Amniotic epithelial cell (primary cell): ENCODE measurements at places on chromosomes 2 and 18.

GRCh38 chr18:74524097-74524496, 10.2 kb upstream of the CNDP1 start:
- DNase-seq = peak; percentile 21

DNA sequence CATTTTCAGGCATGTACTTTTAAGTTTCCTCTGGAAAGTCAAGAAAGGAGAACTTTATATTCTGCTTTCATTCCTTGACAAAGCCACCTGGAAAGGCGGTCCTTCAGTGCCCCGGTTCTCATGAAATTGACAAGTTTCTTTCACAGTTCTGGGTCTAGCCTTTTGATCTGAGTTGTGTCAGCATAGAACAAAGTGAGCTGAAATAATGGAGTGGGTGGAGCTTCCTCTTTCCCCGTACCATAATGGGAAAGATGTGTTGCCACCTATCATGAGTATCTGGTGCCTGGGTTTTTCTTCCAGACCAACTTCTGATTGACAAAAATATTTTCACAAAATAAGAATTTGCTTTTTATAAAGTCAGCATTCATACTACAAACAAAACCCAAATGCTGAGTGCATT, 49.3 kb downstream of the PTRHD1 start:
- no peak for DNase-seq

DNA sequence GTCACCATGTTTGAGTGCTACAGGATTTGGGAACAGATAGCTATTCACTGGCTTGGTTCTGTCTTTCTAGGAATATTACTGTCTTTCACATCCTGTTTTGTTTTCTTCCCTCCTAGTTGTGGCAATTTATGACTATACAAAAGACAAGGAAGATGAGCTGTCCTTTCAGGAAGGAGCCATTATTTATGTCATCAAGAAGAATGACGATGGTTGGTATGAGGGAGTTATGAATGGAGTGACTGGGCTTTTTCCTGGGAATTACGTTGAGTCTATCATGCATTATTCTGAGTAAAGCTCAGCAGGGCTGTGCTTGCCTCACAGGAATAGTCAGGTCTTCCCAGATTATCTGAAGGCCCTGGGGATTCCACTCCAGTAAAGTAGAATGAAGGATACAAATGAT, 98.9 kb downstream of the ABI2 start:
- DNase-seq = peak; percentile 84

DNA sequence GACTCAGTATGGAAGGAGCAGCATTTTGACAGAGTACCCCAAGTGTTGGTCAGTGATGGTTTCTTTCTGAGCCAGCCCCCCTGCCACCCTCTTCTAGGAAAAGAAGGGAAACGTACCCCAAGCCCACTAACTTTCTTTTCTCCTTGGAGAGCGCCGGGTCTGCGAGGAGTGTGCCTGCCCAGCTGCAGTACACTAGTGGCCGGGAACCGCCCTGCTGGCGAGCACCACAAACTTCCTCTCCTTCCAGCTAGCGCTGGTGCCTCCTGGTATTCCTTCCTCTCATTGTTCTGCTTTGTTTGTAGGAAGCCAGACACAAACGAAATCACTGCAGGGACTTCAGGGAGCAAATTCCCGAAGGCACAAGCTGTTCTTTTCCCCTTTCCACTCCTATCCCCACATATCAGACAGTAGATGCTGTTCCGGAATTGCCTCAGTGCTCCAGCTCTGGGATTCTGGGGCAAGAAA, 1.8 kb downstream of the CCDC85A start:
- peak; percentile 41 for DNase-seq

- no peak for DNase-seq
Observed at GRCh38 chr2:19883971-19884720, 17.6 kb downstream of the TTC32 start.

- DNase-seq = peak; percentile 35
Observed at GRCh38 chr2:46134531-46135227, 162.5 kb upstream of the EPAS1 start.

DNA sequence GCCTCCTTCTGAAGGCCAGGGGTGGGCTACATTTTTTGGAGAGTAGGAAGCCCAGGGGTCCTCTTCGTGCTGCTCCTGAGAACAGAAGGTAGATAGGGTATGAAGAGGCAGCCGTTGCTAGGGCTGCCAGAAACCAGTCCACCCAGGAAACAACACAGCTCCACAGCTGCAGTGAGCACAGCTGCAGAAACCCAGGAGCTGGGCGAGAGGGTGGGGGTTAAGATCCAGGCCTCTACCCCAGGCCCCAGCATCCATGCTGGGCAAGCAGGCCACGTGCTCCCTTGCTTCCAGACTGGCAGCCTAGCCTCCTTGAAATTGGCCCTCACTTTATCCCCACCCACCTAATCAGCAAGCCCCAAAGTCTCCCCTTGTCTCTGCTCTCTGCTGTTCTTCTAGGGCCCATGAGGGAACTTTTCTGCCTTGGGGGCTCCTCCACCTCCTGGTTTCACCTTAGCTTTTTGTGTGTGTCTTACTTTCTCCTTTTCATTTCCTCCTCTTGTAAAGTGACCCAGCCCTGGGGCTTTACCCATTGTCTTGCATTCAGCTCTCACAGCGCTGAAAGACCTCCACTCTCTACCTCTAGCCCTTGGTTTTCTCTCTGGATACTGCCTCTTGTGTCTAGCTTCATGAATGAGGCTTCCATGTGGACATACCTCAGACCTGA, 30.7 kb downstream of the STON1 start:
- no peak for DNase-seq

DNA sequence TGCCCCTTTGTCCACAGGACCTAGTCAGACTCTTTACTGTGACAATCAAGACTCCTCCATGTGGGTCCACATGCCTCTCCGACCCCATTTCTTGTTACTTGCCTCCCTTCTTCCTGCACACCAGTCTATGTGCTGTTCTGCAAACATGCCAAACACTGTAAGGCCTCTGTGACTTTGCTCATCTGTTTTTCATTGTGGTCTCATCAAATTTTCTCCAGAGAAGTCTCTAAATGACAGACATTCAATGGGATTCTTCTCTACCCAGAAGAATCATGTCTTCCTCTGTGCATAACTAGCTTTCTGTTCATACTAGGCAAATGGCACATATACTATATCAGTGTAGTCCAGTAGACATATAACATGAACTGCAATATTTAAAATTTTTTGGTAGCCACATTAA, 43.0 kb upstream of the KCNE4 start:
- no peak for DNase-seq

DNA sequence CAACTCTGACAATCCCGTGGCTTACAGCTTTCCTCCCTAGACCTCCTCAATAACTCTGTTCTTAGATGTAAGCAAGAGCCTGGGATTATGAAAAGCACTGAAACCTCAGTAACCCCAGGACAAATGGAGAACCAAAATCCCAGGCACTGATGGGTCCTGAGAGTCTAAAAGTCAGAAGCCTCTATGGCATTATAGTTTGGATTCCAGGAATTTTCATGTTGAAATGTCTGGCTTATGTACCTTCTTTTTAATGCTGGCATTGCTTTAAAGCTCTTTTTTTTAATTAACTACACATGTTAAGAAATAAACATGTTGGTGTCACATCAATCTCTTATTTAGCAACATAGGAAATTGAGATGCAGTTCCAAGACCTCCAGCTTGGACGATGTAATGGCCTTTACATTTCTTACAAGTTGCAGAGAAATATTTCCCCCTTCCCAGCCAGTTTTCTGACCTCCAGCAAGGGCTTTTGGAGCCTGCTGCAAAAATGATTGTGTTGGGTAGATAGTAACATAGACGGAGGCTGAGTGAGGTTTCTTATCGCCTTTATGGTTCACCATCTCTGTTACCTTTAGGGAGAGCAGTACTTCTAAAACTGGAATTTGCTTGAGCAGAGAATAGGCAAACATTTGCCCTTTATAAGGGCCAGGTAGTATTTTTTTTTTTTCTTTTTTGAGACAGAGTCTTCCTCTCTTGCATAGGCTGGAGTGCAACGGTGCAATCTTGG, 84.8 kb upstream of the RASGRP3 start:
- DNase-seq = peak; percentile 29

DNA sequence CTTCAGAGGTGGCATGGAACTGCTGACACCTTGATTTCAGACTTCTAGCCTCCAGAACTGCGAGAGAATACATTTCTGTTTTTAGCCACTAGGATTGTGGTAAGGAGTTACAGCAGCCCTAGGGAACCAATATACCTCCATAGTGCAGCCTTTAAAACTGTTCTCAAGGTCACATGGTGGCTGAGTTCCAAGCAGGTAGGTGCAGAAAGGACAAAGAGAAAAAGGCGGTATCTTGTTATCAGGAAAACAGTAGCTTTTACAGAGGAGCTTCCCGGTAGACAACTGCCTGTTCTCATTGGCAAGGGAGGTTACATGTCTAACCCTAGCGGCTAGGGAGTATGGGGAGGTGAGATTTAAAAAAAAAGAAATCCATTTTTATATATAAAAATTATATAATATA, 96.2 kb upstream of the BCL2L11 start:
- DNase-seq = no peak
